ENCODE measurements at places on chromosomes 5 and 9.

GRCh38 chr9:69963803-69964202 lies 79.8 kb upstream of the MAMDC2 start:
- DNase-seq, result no peak

GRCh38 chr9:20603524-20604268 lies 18.6 kb downstream of the MLLT3 start:
- no peak for DNase-seq

GRCh38 chr5:80495891-80496290 lies 8.0 kb downstream of the FAM151B start:
- no peak for DNase-seq

DNA sequence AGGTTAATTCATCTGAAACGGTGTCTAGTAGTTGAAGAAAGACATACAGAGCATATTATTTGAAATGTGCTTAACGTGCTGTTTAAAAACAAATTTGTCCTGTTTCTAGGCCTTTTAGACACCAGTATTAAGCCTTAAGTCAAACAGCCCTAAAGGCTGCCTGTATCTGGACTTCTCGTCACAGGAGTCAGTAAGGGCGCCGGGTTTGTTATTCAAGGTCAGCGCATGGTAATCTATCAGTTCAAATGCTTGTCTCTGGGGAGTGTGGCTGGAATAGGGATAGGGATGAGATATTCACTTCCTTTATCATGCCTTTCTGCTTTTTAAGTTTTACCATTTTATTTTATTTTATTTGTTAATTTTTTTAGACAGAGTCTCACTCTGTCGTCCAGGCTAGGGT lies 9.4 kb upstream of the CNOT6 start:
- no peak for DNase-seq

DNA sequence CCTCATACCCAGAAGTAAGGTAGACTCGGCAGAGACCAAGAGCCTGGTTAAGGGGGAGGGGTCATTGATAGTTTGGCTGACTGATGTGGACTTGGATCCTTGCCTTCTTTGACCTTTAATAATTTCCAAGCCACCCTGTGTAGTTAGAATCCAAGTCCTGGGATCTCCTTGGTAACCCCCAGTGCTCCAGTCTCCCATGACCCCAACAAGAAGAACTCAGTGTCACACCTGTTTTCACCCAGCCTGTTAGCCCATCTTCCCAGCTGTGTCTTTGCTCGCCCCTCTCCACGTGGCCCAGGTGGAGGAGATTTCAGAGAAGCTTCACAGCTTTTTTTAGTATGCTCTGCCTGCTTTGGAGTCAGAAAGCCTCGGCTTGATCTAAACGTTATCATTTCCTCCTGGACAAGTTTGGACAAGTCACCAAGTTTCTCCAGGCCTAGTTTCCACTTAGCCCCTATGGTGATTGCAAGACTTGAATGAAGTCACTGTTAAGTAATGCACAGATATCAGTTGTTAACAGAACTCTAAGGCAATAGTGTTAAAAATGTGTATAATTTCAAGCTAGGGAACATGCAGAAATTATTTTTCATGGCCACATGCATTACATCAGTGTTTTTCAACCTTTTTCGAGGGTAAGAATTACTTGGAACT lies 170.0 kb downstream of the TMEM38B start:
- DNase-seq, result no peak

DNA sequence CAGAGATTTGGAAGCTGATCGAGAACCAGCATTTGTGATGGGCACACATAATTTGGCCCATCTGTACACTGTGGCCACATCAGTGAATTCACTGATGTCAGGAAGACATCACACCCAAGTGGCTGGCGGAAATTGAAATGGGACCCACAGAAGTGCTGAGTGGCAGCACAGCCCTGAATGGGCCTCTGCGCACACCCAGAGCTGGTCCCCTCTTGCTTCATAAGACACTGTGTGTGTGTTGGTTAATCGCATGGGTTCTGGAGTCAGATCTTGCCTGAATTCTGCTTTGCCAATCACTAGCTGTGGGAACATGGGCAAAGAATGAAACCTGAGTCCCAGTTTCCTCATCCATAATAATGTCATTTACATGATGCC lies 72.2 kb downstream of the PCSK5 start:
- no peak for DNase-seq

- DNase-seq, result no peak
Measured at GRCh38 chr5:146595088-146595487, 79.1 kb upstream of the GPR151 start.

- no peak for DNase-seq
Measured at GRCh38 chr9:20713172-20713571, 29.1 kb downstream of the FOCAD start.

- DNase-seq, result no peak
Measured at GRCh38 chr5:31656806-31657205, 17.9 kb downstream of the PDZD2 start.

DNA sequence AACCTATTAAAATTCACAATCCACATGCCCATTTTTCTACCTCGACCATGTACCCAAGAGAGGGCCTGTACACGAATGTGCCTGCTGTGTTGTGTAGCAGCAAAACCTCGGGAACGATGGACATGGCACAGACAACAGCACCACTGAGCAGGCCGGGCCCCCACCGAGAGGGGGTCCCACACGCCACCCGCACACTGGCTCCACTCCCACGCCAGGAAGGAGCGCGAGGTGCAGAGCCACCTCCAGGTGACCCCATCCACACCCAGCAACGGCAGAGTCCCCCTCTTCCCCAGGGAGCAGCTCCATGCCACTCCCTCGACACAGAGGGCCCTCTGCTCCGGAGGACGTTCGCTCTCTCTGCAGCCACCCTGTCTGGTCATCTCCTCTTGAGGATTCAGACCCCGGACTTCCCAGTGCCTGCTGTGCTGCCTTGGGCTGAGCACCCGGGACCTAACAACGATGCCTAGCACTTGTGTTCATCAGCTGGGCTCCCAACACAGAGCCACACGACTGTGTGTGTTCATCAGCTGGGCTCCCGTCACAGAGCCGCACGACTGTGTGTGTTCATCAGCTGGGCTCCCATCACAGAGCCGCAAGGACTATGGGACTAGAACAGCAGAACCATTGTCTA lies 25.3 kb upstream of the ADAMTS2 start:
- no peak for DNase-seq

- no peak for DNase-seq
Measured at GRCh38 chr5:107282061-107282460, 388.7 kb downstream of the EFNA5 start.

DNA sequence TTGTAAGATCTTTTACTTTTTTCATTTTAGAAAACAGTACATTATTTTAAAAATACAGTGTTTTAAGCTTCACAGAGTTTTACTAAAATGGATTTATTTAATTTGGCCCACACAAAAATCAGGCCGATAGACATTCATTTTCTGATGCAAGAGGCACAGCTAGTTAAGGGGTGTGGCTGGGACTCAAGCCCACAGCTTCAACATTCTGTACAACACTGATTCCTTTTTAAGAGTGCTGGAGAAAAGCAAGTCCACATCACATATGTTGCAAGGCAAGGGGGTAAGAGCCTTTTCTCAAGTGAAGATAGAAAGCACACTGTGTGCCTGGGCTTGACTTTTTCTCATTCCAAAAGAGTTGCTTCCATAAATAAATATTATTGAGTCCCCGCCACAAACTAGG lies 195.9 kb downstream of the RFK start:
- DNase-seq, result no peak

DNA sequence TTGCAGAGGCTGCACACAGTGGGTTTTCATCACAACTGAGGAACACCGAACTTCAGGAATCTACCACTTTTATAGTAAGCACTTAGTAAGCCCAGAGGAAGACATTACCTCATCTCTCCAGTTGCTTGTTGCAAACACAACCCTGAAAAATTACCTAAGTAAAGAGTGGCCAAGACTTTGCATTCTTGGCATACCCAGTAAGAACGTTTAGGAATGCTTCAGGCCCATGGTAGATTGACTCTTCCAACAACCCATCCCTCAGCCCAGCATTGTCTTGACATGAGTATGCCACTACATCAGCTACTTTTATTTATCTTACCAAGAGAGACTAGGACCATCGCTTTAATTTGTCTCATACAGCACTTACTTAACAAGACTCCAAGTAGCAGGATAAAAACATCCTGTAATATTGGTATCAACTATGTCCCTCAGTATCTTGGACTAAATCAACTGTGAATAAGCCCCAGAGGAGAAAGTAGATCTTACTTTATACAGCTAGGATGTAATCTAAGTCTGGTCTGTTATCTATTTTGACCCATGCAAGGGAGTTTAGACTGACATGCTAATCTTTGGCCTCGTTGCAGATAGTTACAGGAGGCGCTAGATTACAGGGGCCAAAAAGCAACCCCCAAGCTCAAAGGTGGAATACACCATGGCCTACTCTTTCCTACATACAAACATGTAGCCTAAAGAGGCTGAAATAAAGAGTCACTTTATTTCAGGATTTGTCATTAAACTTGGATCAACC lies 114.9 kb downstream of the INVS start:
- peak; percentile 36 for DNase-seq

DNA sequence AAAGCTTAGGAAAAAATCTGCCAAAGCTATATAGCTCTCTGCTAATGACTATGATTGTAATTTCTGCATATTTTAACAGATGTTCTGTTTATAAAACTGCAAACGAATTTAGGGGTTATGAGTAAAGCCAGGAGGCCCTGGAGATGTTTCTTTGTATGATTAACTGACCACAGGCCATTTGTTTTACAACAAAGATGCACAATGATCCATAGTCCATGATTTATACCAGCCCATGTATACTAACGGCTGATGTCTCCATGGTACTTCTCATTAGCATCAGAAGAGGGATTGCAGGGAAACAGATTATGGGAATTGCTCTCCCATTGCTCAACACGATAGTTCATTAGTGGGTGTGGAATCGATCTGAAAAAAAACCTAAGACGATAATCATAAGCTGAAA lies 78.9 kb downstream of the PPP2R2B start:
- no peak for DNase-seq

DNA sequence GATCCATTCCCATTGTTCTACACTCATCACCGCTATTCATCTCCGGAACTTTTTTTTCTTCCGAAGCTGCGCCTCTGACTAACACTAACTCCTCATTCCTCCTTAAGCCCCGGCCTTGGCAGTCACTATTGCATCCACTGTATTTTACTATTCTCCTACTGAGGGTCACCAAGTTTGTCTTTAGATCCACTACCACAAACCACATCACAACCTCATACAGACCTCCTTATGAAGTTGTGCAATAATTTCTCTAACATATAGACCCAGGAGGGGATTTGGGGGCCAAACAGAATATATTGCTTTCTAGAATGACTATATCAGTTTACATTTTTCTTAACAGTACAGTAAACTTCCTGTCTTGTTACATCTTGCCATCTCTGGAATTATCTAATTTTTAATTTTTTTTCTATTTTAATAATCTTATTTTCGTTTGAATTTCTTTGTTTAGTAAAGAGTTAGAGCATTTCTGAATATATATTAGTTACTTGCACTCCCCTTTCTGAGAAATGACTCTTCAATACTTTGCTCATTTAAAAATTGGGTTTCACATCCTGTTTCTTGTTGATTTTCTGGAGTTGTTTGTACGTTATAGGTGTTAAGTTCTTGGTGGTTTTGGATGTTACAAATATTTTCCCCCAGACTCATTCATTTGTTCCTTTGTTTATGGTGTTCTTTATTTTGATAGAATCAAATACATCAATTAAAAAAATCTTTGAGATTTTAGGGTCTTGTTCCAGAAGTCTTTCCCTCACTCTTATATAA lies 37.1 kb downstream of the DMRT2 start:
- no peak for DNase-seq

DNA sequence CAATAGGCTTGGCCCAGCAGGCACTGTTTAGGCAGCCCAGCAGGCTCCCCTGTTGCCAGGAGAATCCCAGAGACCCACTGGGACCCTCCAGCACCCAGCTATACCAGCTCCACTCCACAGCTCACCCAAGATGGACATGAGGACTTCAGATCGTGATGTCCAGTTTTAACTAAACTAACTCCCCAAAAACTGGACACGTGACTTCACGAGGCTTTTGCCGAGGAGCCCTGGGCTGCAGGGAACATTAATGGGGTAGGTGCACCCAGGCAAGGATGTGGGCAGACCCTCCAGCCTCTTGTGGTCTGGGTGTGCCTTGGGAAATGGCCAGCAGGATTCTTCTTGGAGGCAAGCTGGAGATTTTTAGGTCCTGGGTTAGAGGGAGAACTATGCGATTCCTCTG lies 8.9 kb upstream of the NKD2 start:
- no peak for DNase-seq
